ENCODE measurements at places on chromosomes 5 and 9. TPM values are rescaled to one million over a fixed set of nuclear protein-coding genes. Genes with fewer than 3 reads are reported as not detected.

ADAMTS2 gene
- total RNA-seq: 0.17 TPM

KIAA0825 gene
- 2.5 TPM for total RNA-seq

EDIL3 gene
- not detected for total RNA-seq

KCNV2 gene
- not detected for total RNA-seq

CENPH gene
- total RNA-seq: 21.9 TPM

FOXD4 gene
- total RNA-seq: 2.4 TPM

ZFP2 gene
- total RNA-seq: 0.54 TPM

PDLIM4 gene
- total RNA-seq: 91.4 TPM

GPR150 gene
- total RNA-seq: not detected

PCDHB3 gene
- total RNA-seq: 0.42 TPM

PCDHGA3 gene
- 0.07 TPM for total RNA-seq

PCDHGB4 gene
- total RNA-seq: 0.79 TPM

SPINK6 gene
- 1.9 TPM for total RNA-seq

PRUNE2 gene
- total RNA-seq: 0.29 TPM

SCGB3A2 gene
- not detected for total RNA-seq

TNFSF15 gene
- 0.39 TPM for total RNA-seq

NTRK2 gene
- total RNA-seq: not detected
